Fibroblast of the aortic adventitia (primary cell): ENCODE measurements at places on chromosomes 13 and 19.

DNA sequence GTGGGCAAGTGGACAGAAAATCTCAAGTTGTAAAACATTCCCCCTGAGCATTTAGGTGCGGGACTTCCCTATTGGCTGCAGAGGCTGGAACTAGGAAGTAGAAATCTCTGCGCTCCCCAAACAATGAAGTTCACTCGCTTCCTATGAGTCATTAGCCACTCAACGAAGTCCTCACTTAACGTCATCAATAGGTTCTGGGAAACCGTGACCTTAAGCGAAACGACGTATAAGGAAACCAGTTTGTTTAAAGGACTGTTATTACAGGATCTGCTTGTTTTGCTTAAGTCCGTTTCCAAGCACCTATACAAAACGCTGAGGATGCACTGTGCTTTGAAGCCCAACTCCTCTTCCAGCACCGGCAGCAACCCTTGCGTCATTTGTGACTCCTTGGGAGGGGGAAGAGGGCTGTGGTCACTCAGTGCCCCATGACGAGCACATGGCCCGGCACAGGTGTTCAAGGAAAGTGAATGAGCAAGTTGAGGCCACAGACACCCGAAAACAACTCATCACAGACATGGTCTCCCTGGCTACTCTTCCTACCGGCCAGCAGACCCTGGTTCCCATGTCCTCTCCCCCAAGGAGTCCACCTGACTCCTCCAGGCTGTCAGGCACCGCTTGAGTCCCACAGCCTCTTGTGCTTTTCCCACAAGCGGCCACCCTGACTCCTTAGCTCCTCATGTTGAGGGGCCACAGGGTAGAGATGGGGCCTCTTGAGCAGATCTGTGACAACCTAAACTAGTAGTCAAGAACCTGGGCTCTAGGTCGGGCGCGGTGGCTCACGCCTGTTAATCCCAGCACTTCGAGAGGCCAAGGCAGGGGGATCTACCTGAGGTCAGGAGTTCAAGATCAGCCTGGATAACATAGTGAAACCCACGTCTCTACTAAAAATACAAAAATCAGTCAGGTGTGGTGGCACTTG is 4.8 kb downstream of the RPS16 start:
- peak; percentile 86 for DNase-seq

- DNase-seq, result no peak
Observed at GRCh38 chr19:38093587-38093986, 130.4 kb downstream of the DPF1 start.

- DNase-seq, result no peak
Observed at GRCh38 chr13:114016321-114017027, 42.6 kb upstream of the C13orf46 start.

DNA sequence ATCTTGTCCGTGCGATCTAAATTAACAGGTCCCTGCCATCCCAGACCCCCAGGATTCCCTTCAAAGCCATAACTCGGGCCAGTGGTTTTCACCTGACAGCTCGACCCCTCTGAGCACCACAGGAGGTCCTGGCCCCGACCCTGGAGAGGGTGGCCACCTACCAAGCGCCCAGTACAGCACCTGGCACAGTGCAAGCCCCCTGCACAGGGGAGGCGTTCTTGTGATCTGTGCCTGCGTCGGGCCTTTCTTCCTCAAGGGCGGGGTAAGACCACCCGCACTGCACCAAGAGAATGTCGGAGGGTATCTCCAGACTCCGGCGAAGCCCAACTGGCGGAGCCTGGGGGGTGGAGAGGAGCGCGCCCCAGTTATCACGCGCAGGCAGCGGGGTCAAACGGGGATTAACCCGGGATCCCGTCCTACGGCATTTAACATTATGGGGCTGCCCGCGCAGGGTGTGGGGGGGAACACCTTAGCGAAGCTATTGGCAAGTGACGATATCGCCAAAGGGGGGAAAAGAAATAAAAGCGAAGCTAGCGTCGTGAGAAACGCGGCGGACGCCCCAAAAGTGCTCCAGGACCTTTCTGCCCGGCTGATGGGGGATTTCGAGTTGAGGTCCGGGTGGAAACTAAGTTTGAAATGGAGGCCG is 1.3 kb upstream of the HNRNPL start:
- DNase-seq, result no peak

- DNase-seq, result no peak
Observed at GRCh38 chr19:48398102-48398374, 4.6 kb downstream of the GRIN2D start.

- DNase-seq, result peak; percentile 44
Observed at GRCh38 chr13:41960211-41960636, 685 bp downstream of the VWA8 start.

- DNase-seq, result peak; percentile 96
Observed at GRCh38 chr13:44815623-44816022, 173.6 kb downstream of the NUFIP1 start.
